Cerebellum (tissue), 4 donors: ENCODE measurements at places on chromosomes 12 and 14. TPM values are rescaled to one million over a fixed set of nuclear protein-coding genes. Genes with fewer than 3 reads are reported as not detected.

GRCh38 chr12:53867216-53868012, 71.2 kb upstream of the HOXC13 start:
- DNase-seq, result no peak

DNA sequence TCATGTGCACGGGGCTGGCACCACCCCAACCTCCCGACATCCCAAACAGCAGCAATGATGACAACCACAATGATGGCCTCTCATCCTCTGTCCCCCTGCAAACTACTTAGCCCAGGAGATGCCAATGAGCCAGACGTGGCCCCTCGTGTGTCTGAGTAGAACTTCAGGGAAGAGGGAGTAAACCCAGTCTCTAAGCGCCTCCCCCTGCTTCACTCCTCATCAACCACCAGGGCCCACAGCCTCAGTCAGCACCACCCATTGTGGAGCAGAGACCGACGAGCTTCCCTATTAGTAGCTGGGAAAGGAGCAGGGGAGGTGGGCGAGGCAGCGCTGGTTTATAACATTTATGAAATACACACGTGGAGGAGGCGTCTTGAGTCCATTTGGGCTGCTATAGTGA, 182.7 kb upstream of the SFSWAP start:
- no peak for DNase-seq

- no peak for DNase-seq
Observed at GRCh38 chr12:78697817-78698415, 166.7 kb upstream of the SYT1 start.

The PIK3C2G gene
- 10.5 TPM for total RNA-seq
